Upper lobe of left lung (tissue), 6 donors: ENCODE measurements at places on chromosomes 3 and 15.

GRCh38 chr3:141728355-141728892 lies 9.7 kb upstream of the RNF7 start:
- H3K4me3 ChIP-seq: no peak overlapping the region
- no peak for DNase-seq
- H3K27ac ChIP-seq: no peak overlapping the region
- H3K36me3 ChIP-seq: no peaks in the 10 kb centered on the region
- H3K4me1 ChIP-seq: no peaks in the 10 kb centered on the region
- H3K27me3 ChIP-seq: no peaks in the 10 kb centered on the region

DNA sequence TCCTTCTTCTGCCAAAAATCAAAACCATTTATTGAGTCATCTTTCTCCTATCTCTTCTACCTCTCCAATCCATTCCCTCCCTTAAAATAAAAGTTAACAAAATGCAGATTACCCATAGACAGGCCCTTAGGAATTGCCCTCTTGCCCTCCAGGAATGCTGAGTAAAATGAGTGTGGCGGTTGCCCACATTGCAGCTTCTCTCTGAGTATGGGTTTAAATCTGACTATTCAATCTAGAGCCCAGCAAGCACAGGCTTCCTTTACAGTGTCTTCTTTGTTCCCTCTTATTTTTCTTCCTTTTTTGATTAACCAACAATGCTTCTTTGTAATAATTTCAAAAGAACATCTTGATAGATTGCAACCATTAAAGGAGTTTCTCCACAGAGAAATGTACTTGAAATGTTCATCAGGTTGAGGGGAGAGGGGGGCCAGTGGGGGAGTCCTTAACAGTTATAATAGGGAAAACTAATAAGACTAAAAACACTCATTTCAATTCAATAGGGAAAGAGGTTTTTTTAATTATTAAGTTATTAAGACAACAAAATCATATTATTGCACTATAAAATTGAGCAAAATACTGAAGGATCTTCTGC lies 135.3 kb upstream of the LMCD1 start:
- H3K27me3 ChIP-seq: no peaks in the 10 kb centered on the region
- H3K4me3 ChIP-seq: no peak overlapping the region
- no peak for DNase-seq
- no peak overlapping the region for H3K27ac ChIP-seq
- no peaks in the 10 kb centered on the region for H3K36me3 ChIP-seq

DNA sequence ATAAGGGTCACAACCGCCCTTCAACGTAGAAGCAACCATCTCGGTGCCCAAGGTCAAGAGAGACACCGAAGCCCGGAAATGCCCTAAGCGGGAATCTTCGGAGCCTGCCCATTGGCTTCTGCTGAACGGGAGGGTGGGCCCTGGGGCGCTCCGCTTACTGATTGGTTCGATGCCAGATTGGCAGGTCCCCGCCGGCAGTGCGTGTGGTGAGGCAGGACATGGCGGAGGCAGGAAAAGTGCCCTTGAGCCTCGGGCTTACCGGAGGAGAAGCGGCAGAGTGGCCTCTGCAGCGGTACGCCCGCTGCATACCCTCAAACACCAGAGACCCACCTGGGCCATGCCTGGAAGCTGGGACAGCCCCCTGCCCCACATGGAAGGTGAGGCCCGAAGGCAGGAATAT lies at the start of gene REC114:
TSS of gene REC114 (plus strand) at position 197 of the 400 bp plus-strand sequence. CDS start at position 219, 22 bp downstream.
- H3K4me1 ChIP-seq: no peaks in the 10 kb centered on the region
- H3K36me3 ChIP-seq: no peaks in the 10 kb centered on the region
- DNase-seq: no peak
- H3K27ac ChIP-seq: no peak within 1 kb of the TSS
- H3K27me3 ChIP-seq: no peaks in the 10 kb centered on the region

- peaks cover 11% of the 10 kb centered on the region for H3K36me3 ChIP-seq
- H3K27ac ChIP-seq: no peak overlapping the region
- H3K4me3 ChIP-seq: no peak overlapping the region
Observed at GRCh38 chr15:65723876-65724275, 68.2 kb downstream of the DENND4A start.

GRCh38 chr15:92034227-92034626 lies 180.7 kb downstream of the SLCO3A1 start:
- no peak for DNase-seq
- H3K27ac ChIP-seq: no peak overlapping the region
- H3K4me1 ChIP-seq: peaks cover 14% of the 10 kb centered on the region
- H3K36me3 ChIP-seq: no peaks in the 10 kb centered on the region
